ENCODE measurements at places on chromosomes 7 and 10.

DNA sequence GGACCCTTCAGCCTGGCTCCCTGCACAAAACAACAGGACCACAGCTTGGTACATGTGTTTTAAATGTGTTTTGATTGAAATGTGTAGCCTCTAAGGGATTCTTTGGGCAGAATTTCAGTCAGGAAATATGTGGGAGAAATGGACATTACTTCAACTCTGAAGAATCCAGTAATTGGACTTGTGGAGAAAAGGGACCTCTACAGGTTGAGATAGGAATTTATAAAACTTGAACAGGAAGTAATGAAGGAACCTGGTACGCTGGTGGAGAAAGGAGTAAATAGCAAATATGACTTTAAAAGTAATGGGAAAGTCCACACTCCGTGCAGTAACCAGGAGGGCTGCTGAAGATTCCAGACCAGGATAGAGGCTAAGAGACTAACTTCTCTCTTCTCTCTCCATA lies 220.5 kb downstream of the LHFPL3 start:
- DNase-seq: no peak

DNA sequence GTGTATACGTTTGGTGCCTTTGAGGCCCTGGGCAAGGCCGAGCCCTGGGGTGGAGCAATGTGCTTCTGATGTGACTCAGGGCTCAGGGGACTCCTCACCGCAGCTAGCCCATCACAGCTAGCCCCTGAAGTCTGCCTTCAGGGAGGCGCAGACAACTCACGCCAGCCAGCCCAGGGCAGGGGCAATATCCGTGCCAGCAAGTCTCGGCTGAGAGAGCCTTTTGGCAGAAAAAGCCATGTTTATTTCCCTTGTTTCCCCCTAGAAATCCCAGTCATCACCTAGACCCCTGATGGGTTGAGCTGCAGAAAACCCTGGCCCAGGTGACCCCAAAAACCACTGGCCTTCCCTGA lies 90.4 kb downstream of the CHST15 start:
- DNase-seq: no peak

DNA sequence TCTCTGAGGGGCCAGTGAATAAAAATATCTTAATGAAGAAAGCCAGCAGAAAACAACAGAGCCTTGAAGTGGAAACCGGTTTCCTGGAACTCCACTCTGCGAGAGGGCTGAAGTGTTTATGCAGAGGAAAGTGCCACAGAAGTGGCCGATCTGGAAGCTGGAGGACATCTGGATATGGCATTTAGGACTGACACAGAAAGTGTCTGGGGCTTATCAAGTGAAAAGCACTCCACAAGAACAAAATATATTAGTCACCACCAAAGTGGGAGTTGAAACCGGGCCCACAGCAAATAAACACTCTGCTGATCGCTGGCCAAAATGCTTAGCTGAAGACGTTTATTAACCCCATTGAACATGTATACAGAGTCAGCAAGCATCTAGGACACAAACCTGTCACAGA lies 7.8 kb downstream of the NOD1 start:
- DNase-seq: no peak

GRCh38 chr7:107592361-107593024 lies 12.4 kb downstream of the BCAP29 start:
- no peak for DNase-seq

GRCh38 chr7:84263106-84263505 lies 68.5 kb upstream of the SEMA3A start:
- DNase-seq: no peak

- DNase-seq: no peak
These were observed 356.2 kb upstream of the NFE2L3 start for GRCh38 chr7:25795824-25796235.

DNA sequence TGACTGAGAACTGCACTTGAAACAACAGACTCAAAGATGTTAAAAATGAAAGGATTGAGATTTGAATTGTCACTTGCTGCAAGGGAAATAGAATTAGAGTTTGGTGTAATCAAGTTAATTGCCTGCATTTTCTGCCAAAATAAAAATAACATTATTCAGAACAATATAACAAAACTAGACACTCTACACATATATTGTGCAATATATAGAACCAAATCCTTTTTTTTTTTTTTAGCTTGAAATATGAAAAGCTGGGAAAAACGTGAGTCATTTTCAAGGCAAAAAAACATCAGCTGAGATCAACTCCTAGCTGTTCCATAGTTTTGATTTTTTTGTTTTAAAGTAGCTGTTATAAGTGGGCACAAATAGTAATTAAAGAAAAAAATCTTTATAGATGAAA lies 561.5 kb downstream of the DNAJB9 start:
- DNase-seq: no peak

DNA sequence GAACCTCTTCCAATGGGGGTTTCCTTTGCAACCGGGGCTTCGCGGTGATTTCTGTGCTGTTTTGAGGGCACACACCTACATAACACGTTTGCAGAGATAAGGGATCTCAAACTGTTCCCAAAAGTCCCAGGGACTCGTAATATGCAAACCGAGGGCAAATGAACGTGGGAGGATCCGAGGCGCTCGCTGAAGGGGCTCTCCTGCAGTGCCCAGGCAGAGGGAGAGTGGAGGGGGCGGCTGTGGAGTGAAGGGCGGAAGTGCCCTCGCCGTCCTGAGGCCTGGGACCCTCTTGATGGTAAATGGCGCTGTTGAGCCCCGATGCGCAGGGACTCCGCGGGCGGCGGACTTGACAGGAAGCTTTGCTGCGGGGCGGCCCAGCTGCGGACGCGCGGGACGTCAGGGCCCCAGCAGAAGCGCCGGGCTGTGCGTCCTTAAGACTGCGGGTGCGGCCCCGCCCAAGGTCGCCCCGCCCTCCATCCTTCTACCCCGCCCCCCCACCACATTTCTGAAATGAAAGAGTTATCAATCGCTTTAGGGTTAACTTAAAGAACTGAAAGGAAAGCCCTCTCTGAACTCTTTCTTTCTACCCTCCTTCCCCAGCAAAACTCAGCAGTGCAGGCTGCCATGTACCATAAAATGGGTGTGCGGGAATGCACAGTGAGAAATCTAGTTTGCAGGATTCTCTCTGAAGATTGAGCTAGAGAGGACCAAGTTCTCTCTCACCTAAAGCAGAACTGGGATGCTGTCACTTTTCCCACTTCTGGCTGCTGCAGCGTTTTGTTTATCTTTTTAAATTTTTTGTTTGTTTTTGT lies 151.8 kb upstream of the YAE1 start:
- DNase-seq: peak; percentile 3

DNA sequence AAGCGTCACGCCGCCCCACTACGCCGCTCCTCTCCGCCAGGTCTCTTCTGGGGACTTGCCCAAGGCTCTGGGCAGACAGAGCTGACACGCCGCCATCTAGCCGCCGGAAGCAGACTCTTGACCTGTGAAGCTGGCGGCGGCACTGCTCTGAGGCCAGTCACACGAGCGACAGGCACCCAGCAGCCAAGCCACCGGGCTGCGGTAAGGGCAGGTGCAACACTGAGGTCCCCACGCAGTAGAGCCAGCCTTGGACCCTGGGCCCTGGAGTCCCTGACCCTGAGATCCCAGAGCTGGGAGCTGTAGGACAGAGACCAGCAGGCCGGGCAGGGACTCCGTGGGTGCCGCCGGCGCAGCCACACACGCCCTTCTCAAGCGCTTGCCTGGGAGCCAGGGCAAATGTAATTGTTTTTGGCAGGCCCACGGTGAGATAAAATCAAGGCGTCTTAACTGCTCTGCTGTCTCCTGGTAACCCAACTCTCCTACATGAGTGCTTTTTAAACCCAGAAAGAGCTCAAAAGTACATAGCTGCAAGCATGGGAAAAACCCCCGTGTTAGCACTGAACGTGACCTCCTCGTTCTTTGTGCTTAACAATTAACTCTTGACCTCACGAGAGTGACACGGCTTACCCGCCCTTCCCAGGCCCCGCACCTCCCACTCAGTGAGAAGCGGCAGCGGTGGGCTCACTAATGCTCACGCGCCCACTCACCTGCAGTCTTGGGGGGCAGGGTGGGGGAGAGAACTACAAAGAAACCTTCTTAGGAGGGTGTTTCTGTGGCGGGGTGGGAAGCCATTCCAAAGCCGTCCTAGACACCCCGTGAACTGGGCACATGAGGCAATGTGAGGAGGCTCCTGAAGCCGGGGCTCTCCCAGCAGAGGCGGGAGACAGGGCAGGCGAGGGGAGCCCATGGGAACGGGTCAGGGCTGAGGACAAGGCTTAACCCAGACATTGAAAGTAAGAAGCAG lies 8.5 kb downstream of the GPER1 start:
- no peak for DNase-seq
